A673 (cell line): ENCODE measurements at places on chromosomes 1 and 21.

GRCh38 chr1:237760951-237761350, 129.8 kb downstream of the ZP4 start:
- DNase-seq = no peak

GRCh38 chr1:209860293-209860881, 32.6 kb downstream of the UTP25 start:
- peak; percentile 94 for DNase-seq

- DNase-seq = no peak
Measured at GRCh38 chr1:42439940-42440339, 15.9 kb downstream of the ZMYND12 start.

DNA sequence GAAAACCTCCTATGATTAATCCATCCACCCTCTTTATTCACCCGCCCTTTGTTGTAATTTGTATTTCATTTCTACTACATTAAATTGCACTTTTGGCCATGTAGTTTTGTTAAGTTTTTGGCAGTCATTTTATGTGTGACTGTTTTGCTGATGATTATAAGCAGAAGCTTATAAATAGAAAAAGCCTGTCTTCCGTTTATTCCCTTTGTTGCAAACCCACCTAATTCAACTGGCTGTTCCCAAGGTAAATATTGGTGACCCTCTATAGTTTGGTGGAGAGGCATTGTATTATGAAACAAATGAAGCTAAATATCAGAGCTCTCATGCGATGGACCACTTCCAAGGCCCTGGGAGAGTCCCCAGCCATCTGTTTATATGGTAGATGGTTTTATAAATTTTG, 36.7 kb upstream of the IGSF3 start:
- no peak for DNase-seq

DNA sequence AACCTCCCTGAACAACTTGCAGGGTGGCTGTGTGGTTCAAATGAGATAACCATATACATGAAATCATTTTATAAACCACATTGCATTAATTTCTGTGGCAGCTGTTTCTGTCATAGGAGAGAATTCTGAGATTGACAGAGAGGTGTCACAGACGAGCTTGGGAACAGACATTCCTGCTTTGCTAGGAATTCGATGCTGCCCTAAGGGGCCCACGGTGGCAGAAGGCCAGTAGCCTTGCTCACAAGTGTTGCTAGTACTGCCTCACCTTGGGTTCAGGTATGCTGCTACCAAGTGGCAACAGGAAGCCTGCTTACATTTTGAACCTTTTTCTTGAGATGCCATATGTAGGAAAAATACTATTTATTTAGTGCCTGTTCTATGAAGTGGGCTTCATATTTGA, 13.4 kb downstream of the KCNA10 start:
- DNase-seq = no peak

- DNase-seq = no peak
Measured at GRCh38 chr1:228284148-228284495, 76.3 kb downstream of the OBSCN start.

- DNase-seq = no peak
Measured at GRCh38 chr1:196607981-196608380, 259 bp downstream of the KCNT2 start.

DNA sequence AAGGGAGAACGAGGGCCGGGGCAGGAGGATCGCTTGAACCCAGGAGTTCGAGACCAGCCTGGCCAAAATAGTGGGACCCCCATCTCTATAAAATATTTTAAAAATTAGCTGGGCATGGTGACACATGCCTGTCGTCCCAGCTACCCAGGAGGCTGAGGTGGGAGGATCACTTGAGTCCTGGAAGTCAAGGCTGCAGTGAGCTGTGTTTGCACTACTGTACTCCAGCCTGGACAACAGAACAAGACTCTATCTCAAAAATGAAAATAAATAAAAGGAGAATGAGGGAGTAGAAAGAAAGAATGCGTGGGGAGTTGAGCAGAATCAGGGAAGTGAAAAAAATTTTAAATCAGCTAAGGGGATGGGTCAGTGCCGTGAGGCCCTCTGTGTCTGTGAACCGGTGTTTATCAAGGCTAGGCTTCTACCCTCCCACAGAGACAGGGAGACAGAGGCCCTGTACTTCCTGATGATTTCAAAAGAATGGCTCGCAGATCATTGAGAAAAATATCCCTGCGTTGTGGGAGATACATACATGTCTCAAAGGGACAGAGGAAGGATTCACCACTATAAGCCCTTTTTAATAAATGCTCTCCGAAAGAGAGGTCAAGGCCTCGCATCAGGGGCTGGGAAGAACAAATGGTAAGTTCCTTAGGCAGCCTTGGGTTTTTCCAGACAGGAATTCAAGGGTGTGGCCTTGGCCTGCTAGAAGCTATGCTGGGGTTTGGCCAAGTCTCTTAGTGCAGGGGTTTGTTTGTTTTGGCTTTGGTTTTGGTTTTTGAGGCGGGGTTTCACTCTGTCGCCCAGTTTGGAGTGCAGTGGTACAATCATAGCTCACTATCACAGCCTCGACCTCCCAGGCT, 20.7 kb downstream of the IL10RB start:
- no peak for DNase-seq

- no peak for DNase-seq
Measured at GRCh38 chr1:110927484-110928075, 36.1 kb downstream of the LRIF1 start.
